ENCODE measurements at places on chromosomes 7 and 10.

GRCh38 chr7:66082083-66082482, 6.5 kb downstream of the ASL start:
- no peak for DNase-seq

GRCh38 chr10:20963056-20963455, 65.9 kb upstream of the NEBL start:
- no peak for DNase-seq

DNA sequence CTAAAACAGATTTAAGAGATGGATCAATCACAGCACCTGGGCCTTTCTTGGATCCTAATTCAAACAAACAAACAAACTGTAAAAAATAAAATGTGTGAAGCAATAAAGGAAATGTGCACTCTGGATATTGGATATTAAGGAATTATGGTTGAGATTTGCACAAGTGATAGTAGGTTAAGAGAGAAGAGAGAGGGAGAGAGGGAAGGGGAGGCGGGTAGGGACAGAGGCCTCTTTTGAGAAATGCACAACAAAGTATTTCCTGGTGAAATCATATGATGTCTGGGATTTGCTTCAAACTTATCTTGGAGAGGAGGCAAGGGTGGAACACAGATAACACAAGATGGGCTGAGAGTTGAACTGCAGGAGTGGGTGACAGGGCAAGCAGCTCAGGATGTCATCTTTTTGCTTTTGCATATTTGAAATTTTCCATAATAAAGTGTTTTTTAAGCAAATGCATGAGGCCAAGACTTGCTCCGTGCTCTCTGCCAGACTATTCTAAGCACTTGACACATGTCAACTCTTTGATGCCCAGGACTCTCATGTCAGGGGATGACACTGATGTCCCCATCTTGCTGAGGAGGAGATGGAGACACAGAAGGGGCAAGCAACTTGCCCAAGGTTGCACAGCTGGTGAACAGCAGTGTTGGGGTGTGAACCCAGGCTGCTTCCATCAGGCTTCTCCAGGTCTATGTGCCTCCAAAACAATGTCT, 9.1 kb upstream of the AEBP1 start:
- DNase-seq: no peak

DNA sequence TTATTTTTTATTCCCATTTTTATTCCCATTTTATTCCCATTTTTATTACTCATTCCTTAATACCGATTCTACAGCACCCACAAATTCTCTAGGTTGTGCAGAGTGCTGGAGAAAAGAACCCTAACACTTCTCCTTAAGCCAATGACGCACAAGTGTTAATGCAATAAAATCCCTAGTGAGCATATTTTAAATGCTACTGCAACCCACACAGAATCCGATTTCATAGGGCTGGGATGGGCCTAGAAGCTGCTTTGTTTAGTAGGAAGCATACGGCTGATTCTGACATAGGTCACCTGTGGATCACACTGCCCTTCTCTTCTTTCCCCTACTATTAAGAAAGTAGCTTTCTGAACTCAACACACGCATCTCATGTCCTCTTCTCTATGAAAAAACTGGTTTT, 45.1 kb upstream of the CABCOCO1 start:
- no peak for DNase-seq

DNA sequence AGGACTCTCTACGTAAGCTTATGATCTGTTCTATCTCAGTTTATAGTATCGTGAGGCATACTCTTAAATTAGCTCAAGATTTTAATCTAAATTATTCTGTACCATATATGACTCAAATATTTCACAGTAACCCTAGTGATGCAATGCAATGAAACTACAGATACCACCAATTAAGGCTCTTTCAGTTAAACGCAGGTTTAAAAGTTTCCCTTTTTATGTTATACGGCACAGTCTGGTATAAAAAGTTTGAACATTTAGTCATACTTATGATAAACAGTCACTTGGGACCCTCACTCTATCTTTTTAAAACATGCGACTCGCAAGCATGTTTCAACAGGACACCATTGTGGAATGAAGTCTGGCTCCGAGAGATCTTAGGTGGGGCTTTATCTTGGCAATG, 107.2 kb downstream of the CDK6 start:
- no peak for DNase-seq

GRCh38 chr7:43314379-43315158, 202.1 kb downstream of the HECW1 start:
- DNase-seq: no peak

- no peak for DNase-seq
Observed at GRCh38 chr7:46680147-46680546, 759.1 kb upstream of the IGFBP3 start.

DNA sequence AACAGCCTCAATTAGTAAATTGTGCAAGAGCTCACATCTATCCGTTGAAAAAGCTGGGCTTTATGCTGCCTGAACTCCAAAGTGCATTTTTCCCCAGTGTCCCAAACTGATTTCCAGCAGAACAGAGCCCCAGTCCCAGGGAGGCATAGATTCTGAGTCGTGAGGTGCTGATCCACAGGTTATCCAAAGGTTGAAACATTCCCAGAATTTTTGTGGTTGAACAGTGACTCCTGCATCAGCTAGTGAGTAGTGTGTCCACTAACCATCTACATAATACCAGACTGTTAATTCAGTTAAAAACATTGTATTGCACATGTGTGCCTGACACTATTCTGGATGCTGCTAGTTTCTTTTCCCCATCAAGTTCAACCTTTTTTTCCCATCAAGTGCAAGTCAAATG, 761.5 kb downstream of the GATA3 start:
- DNase-seq: no peak

GRCh38 chr7:2420216-2420933, 17.0 kb downstream of the CHST12 start:
- DNase-seq: no peak

GRCh38 chr7:144736880-144737493, 98.9 kb downstream of the TPK1 start:
- no peak for DNase-seq

GRCh38 chr10:3588346-3588745, 196.7 kb downstream of the KLF6 start:
- no peak for DNase-seq

GRCh38 chr7:86950360-86950759, 109.1 kb downstream of the ELAPOR2 start:
- no peak for DNase-seq

- no peak for DNase-seq
Observed at GRCh38 chr7:138916731-138917130, 64.5 kb downstream of the KIAA1549 start.

GRCh38 chr10:3623746-3624145, 161.3 kb downstream of the KLF6 start:
- no peak for DNase-seq

DNA sequence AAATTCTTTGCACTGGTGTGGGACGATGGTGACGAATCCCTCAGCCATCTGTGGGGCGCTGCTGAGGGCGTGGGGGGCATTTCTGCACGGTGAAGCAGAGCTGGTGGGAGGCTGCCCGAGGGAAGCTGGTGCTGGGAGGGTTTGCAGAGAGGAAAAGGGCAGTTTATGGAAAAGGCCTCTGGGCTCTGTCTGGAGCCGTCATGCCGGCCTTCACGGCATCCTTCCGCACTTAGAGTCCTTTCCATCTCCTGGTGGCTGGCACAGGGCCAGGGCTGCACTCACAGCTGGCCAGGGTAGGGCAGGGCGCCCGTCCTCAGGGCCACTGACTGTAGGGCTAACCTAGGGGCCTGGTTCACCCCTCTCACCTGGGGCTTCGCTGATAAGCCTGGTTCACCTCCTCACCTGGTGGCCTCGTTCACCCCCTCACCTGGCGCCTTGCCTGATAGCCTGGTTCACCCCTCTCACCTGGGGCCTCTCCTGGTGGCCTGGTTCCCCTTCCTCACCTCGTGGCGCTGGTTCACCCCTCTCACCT, 598 bp upstream of the AMZ1 start:
- no peak for DNase-seq

- no peak for DNase-seq
Observed at GRCh38 chr10:14670551-14671240, 104.0 kb downstream of the FAM107B start.

GRCh38 chr10:112801004-112801403, 149.0 kb upstream of the TCF7L2 start:
- no peak for DNase-seq

DNA sequence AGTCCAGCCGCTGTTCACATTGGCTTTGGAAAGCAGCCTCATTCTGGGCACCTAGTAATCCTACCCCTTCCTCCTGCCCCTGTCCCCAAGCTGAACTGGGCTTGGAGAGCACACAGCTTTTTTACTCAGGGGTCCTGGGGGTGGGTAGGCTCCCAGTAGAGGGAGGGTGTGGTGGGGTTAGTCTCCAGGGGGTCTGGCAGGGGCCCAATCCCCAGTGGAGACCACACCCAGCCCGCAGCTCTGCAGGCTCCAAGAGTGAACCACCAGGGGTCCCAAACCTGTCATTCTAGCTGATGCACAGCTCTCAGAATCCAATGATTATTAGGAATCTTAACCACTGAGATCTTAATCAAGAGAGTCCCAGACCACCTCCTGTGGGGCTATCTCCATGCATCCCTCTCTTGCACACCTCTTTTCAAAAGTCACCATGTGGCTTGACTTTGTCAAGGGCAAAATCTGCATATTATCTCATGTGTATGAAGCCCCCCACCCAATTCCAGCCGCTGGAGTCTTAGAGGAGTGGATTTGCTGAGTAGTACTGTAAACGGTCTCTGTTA, 2.7 kb downstream of the HOXA11 start:
- peak; percentile 1 for DNase-seq

GRCh38 chr7:5634107-5634950, 147.1 kb downstream of the RNF216 start:
- no peak for DNase-seq

- no peak for DNase-seq
Observed at GRCh38 chr10:86188326-86188725, 178.3 kb downstream of the GRID1 start.

GRCh38 chr10:4109469-4109868, 324.5 kb upstream of the KLF6 start:
- no peak for DNase-seq

DNA sequence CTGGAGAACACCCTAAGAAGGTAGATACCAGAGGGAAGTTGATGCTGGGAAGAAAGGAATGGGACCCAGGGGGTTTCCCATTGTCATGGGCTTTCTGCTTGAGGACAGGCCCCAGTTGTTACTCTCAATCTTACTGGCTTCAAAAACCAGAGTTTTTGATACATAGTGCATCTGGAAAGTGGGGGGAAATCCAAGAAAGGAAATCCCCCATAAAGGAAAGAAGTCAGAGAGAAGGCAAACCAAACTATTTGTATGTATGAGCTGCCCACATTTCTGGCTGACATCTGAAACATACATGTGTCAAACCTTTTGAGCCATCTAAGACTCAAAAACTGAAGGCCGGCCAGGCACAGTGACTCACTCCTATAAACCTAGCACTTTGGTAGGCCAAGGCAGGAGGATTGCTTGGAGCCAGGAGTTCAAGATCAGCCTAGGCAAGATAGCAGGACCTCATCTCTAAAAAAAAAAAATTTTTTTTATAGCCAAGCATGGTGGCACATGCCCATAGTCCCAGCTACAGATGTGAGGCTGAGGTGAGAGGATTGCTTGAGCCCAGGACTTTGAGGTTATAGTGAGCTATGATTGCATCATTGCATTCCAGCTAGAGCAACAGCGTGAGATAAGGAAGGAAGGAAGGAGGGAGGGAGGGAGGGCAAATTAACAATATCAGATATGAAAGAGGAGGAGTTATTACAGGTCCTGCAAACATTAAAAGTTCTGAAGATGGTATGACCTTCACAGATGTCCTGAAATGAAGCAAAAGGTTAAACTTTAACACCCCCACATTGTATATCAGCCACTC, 6.7 kb upstream of the COA1 start:
- DNase-seq: no peak

GRCh38 chr10:104288355-104288754, 19.4 kb downstream of the GSTO2 start:
- DNase-seq: no peak

DNA sequence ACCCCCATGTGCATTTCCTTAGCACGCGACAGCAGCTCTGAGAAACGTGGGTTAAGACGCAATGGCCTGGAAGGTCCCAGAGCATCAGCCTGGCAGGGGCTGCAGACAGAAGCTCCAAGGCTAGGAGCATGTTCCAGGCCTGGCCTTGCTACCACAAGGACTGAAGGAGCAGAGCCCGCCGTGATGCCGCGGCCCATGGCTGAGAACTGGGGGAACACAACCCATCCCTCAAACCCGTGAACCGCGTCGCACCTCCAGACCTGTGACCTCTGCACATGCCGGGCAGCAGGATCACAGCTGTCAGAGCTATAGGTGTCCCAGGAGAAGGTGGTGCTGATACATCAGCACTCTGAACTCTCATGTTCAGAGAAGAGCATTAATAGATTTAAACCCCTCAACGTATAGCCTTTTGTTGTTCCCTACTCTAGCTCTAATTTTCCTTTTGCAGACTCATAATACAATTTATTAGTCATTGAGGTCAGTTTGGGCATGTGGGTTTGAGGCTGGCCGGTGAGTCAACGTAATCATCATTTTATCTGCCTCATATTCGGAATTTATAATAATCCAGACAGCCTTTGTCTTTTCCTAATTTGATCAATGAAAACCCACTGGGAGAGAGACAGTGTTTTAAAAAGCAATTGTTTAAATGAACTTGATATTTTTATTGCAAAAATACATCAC, 222.5 kb upstream of the TCERG1L start:
- no peak for DNase-seq

GRCh38 chr10:116742367-116743265, at the start of gene HSPA12A:
Gene HSPA12A (minus strand): TSS chr10:116742566. CDS start chr10:116742469, 97 bp downstream.
- DNase-seq: peak; percentile 58

GRCh38 chr7:132407764-132408163, 168.5 kb downstream of the PLXNA4 start:
- DNase-seq: no peak

- DNase-seq: no peak
Observed at GRCh38 chr7:153090209-153090608, 330.7 kb downstream of the ACTR3B start.

DNA sequence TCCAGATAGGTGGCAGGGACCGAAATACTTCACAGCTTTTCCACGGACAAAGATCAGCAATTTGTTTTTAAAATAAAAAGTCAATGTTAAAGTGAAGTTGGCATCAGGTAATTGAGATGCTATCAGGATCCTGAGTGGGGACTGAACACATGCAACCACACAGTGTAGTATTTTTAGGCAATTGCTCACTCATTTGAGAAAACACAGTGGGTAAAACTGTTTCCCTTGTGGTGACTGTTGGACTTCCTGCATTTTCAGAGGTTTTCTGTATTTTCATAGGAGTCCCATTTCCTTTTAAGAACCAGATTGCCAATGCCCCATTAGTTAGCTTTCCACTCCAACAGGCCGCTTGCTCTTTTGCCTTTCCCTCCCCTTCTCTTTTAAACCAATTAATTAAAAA, 159.5 kb upstream of the ZNF32 start:
- no peak for DNase-seq

DNA sequence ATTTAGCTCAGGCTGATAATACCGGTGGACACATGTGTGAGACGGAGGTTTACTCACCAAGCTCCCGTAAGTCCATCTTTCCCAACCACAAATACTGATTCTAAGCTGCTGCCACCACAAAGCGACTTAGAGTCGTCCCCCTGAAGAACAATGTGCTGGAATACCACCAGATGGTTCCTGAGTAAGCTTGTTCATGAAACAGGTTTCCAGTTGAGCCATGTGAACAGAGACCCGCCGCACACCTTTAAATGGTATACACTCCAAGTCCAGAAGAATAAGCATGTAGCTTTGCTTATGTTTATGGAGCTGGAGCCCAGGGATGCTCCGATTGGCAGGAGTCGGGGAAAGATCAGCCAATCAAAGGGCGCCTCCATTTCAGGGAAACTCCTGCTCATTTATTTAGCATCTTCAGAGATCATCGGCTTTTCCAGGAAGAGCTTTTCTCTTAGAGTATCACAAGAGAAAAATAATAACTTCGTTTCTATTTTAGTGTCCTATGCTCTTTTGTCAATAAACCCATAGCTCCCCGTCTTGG, 261.6 kb upstream of the AOAH start:
- DNase-seq: no peak

- no peak for DNase-seq
Observed at GRCh38 chr10:77377034-77377433, 260.6 kb downstream of the KCNMA1 start.
